ENCODE measurements at places on chromosomes 2 and 18. TPM values are rescaled to one million over a fixed set of nuclear protein-coding genes. Genes with fewer than 3 reads are reported as not detected.
A peak's percentile ranks its signal among the peaks of the same experiment; 100 is the strongest.

The EPB41L5 gene
- 15.7 TPM for total RNA-seq

- no peak for DNase-seq
Observed at GRCh38 chr2:101768556-101769220, 71.2 kb downstream of the MAP4K4 start.

DNA sequence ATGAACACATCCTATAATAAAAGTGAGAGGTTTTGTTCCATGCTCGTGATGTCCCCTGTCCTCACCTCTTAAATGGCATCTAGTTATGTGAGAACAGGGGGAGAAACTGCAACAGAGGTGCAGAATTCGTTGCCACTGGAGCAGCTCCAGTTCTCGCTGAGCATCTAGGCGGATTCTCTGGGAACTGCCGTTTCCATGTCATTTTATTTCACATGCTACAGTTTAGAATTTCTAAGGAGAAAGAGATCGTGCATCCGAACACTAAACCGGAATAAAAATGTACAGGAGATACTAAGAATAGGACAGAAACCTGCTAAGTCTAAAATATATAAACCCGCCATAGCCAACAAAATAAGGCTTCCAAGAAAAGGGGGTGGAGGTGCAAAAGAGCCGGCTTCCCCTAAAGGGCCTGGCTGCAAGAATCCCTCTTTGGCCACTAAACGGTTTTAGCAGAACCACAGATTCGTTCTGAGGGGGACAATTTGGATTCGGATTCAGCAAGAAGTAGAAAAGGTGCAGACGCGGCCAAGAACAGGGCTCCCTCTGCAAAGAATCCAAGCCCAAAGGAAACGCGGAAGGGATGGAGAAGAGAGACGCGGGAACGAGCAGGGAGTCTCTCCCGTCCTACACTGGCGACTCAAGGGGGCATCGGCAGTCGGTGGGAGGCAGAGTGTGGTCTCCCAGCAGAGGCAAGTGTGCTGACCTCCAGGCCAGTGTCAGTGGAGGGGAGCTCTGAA is 1.3 kb downstream of the TMEM163 start:
- DNase-seq: no peak

DNA sequence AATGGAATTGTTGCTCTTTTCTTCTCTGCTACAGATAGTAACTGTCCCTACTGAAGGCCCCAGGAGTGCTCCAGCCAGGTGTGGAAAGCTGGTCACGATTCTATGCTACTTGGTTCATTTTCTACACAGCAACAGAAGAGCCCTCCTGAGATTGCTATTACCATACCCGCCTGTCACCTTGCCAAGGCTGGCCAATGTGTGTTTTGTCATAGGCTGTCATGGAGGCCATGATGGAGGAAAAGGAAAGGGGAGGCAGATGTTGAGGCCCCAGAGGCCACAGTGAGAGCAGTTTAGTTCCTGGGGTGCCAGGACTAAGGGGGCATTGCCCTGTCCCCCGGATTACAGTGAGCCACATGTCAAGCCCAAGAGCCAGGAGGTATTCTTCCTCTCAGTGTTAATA is 952 bp downstream of the ELMOD3 start:
- peak; percentile 66 for DNase-seq

DNA sequence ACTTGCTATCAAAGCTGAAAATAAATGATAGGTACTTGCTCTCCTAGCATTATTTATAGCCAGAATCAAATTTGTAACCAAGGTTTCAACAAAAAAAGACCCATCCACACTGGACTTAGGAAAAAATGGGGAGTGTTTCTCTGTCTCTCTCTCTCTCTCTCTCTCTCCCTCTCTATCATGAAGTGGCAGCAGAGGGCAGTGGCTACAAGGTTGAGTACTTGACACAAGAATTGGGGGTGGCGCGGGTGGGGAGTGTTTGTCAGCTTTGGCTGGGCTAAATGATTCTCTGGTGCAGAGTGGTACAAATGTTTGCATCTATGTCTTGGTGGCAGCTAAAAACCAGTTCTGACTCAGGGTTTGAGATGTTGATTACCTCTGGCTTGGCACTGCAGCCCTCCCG is 85.0 kb downstream of the RBM43 start:
- DNase-seq: no peak

- DNase-seq: no peak
Observed at GRCh38 chr2:15939556-15939853, 845 bp upstream of the MYCN start.

- no peak for DNase-seq
Observed at GRCh38 chr2:157447031-157447430, 3.1 kb upstream of the CYTIP start.

- DNase-seq: no peak
Observed at GRCh38 chr2:40488927-40489677, 37.2 kb upstream of the SLC8A1 start.

DNA sequence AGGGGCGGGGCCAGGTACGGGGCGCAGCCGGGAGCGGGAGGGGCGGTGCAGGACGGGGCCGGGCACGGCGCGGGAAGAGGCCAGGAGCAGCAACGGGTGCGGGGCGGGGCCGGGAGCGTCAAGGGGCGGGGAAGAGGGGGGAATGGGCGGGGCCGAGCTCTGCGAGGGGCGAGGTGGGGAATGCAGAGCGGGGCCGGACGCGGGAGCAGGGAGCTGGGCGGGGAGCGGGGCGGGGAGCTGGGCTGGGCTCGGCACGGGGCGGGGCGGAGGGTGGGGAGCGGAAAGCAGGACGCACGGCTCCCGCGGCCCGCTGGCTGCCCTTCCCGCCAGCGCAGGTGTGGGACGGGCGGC is at the start of gene IMPA2:
IMPA2 (plus strand) TSS at position 316 of the 351 bp plus-strand sequence. CDS start 163 bp downstream, outside the sequence.
- DNase-seq: no peak

Measured in cardiac septum (tissue), 1 donor.